Left ventricle myocardium inferior (tissue), 1 donor: ENCODE measurements at places on chromosomes 4 and X. TPM values are rescaled to one million over a fixed set of nuclear protein-coding genes. Genes with fewer than 3 reads are reported as not detected.

DNA sequence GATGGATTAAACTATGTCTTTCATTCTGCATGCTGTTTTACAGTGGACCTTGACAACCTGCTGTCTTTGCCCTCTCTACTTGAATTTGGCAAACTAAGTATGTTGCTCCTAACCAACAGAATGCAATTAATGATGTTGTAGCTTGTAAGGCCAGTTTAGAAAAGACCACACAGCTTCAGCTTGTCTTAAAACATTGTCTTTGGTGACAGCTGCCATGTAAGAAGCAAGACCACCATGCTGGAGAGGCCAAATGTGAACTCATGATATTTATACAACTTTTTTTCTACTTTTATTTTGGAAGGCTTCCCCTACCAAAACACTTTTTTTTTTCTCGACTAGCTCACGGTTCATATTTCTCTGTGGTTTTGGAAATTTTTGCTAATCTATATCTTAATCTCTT lies 278.0 kb upstream of the GNPDA2 start:
- no peak overlapping the region for H3K27ac ChIP-seq
- no peaks in the 10 kb centered on the region for H3K27me3 ChIP-seq
- no peak overlapping the region for H3K4me3 ChIP-seq
- no peaks in the 10 kb centered on the region for H3K4me1 ChIP-seq
- H3K36me3 ChIP-seq: no peaks in the 10 kb centered on the region

DNA sequence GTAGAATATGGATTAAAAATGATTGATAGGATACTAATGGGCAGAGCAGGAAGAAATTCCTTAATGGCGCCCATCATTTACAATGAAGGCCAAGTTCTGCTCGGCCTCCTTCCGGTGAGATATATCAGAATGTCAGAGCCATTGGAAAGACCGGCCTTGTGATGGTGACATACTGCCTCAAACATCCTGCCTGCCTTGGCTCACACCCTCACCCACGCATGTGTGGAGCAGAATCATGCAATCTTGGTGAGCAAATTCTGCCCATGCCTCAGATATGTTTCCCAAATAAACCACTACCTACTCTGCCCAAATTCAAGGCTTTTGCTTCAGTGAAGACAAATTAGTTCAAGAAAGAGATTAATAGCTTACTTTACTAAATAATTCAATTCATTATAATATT lies 163.3 kb downstream of the MID1 start:
- peaks cover 26% of the 10 kb centered on the region for H3K36me3 ChIP-seq
- H3K27me3 ChIP-seq: no peaks in the 10 kb centered on the region
- no peak overlapping the region for H3K4me3 ChIP-seq
- DNase-seq: no peak
- H3K27ac ChIP-seq: no peak overlapping the region

DNA sequence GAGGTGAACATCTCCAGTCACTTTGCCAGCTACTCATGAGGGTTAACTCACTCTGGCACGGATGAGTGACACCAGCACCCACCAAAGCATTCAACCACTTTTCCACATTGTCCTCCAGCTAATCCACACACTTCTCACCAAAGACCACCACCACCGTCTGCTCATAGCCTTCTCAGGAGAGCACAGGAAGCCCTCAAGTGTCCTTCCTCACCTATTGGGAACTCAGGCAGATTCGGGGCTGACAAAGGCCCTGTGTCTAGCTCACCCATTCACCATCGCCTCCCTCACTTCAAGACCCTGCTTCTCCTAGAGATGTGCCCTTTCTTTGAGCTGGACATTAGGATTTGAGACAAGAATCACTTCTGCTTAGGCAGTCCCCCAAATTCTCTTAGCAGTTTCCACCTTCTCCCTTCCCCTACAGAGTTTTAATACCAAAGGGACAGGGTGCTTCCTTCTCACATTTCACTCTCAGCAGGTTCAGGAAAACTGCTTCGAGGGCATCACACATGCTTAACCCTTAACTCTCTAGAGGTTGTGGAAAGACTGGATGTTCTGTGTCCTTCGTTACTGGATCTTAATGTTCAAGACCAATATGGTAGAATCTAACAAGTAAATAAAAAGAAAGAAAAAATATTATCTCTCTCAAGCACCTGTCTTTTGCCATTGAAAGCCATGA lies 11.0 kb downstream of the RXFP1 start:
- no peaks in the 10 kb centered on the region for H3K27me3 ChIP-seq
- H3K27ac ChIP-seq: no peak overlapping the region
- H3K4me1 ChIP-seq: no peaks in the 10 kb centered on the region
- H3K36me3 ChIP-seq: no peaks in the 10 kb centered on the region
- no peak for DNase-seq

The COX7B2 gene
- total RNA-seq: not detected

The PAGE5 gene
- total RNA-seq: not detected
